ENCODE measurements at places on chromosomes 3 and 15. TPM values are rescaled to one million over a fixed set of nuclear protein-coding genes. Genes with fewer than 3 reads are reported as not detected.

Gene LACTB
- 22.4 TPM for total RNA-seq

Gene ZBED2
- not detected for total RNA-seq

Gene SLC28A2
- not detected for total RNA-seq

Gene PPARG
- 6.1 TPM for total RNA-seq

Gene LRRIQ4
- 0.07 TPM for total RNA-seq

Gene THSD4
- total RNA-seq: 35.2 TPM

Gene AP3B2
- total RNA-seq: not detected

Gene STARD5
- total RNA-seq: 0.20 TPM

Gene RPL39L
- 40.4 TPM for total RNA-seq

Gene TERC
- 108 TPM for total RNA-seq

Gene FEZF2
- not detected for total RNA-seq

Gene RTP4
- total RNA-seq: 0.99 TPM

Gene SH3GL3
- 0.07 TPM for total RNA-seq

Gene FILIP1L
- total RNA-seq: 35.6 TPM

Gene CCR2
- not detected for total RNA-seq

Gene SEMA7A
- total RNA-seq: 1.3 TPM

Gene MNS1
- 1.5 TPM for total RNA-seq

Gene TMEM40
- not detected for total RNA-seq

Gene DNAH1
- total RNA-seq: 2.5 TPM

Gene RLBP1
- not detected for total RNA-seq

Gene DNASE1L3
- total RNA-seq: 0.07 TPM

Gene STRC
- total RNA-seq: under 0.01 TPM

Gene CLEC3B
- 0.11 TPM for total RNA-seq

Gene CP
- total RNA-seq: 0.13 TPM

Gene NRG4
- not detected for total RNA-seq

Gene NFKBIZ
- total RNA-seq: 22.4 TPM

Gene ARRDC4
- 0.85 TPM for total RNA-seq

Gene LIPH
- 0.07 TPM for total RNA-seq

Gene KCNAB1
- total RNA-seq: 0.40 TPM
